ENCODE measurements at places on chromosomes 5 and 9. TPM values are rescaled to one million over a fixed set of nuclear protein-coding genes. Genes with fewer than 3 reads are reported as not detected.

Gene IFNA21
- total RNA-seq = not detected

- H3K4me3 ChIP-seq = no peak overlapping the region
- DNase-seq = no peak
- H3K4me1 ChIP-seq = no peaks in the 10 kb centered on the region
- peaks cover 2% of the 10 kb centered on the region for H3K27me3 ChIP-seq
- no peak overlapping the region for H3K27ac ChIP-seq
- no peaks in the 10 kb centered on the region for H3K36me3 ChIP-seq
Measured at GRCh38 chr5:3299441-3299840, 296.2 kb upstream of the IRX1 start.

DNA sequence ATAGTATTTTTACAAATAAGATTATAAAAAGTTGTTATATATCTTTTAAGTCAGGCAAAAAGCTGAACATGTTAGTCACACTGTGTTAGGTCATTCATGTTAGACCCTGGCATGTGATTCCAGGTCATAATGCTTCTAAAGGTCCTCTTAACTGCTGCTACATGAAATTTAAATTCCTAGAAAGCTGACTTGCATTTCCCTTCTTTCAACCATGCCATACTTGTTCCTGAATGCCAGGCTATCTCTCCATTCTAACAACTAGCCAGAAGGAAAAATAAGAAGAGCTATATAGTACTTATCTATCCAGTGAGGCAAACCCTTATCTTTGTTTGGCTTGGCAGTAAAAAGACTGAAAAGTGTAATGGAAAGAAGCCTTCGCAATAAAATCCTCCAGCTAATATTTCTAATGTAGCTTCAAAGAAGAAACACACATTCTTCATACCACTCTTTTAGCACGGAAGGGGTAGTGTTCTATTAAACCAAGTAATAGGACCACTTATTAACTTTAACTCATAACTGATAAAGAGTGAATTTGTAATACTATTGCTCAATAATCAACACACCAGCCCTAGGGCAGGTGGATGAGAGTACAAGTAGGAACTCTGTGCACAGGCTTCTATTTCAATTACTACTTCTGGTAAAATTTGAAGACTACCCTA is 310.2 kb downstream of the PDE4D start:
- H3K4me3 ChIP-seq = no peak overlapping the region
- no peak overlapping the region for H3K27ac ChIP-seq
- no peaks in the 10 kb centered on the region for H3K4me1 ChIP-seq
- peaks cover 32% of the 10 kb centered on the region for H3K27me3 ChIP-seq
- H3K36me3 ChIP-seq = no peaks in the 10 kb centered on the region
- DNase-seq = no peak

Gene GABRA1
- total RNA-seq = not detected

DNA sequence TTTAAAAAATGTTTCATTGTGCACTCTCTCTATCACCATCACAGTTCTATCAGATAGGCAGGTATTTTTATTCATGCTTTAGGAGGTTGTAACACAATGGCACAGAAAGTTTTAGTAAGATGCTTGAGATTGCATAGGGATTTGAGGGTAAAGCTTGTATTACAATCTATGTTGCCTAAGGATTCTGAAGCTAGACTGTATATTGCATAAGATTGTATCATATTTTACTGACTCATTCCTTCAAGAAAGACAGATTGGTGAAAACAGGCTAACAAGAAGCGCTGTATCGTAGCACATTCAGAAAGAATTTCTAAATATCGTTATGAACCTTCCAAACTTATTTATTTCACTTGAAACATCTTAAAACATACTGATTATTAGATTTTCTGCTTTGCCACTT is 577.7 kb downstream of the EBF1 start:
- H3K4me3 ChIP-seq = no peak overlapping the region
- H3K4me1 ChIP-seq = no peaks in the 10 kb centered on the region
- H3K27me3 ChIP-seq = no peaks in the 10 kb centered on the region
- no peaks in the 10 kb centered on the region for H3K36me3 ChIP-seq

DNA sequence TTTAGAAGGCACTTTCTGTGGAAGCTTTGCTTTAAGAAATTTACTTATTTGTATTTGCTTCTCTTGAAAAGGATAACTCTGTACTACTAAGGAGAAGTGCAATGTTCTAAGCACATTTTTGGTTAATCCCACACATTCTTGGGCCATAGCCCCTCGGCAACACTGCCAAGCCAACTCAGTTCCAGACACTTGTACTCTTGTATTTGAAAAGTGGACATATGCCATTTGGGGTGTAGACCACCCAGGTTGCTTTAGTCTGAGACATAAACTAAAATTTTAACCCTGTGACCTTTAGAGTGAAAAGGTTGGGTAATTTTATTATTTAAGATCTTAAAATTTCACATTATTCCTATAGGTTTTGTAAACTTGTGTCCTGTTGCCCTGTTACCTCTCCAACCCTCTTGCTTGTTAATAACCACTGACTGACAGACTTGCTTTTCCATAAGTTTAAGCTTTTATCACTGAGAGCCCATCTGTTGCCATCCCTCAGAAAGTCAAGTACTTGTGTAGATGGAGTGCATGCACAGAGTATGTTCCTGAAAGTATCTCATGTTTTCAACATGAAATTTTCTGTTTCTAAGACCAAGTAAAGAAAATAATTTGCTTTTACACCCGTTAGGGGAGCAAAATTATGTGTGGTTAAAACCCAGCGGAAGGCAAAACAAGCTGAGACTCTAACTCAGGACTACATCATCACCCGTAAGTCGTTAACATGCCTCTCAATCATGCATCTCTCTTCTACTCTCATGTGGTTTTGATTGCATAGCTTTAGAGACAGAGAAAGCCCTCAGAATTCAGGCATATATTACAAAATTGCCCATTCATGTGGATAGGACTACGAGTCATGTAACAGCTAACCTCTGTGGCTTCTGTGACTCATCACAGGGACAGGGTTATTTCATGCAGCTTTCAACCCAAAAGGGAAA is 117.3 kb downstream of the GDNF start:
- no peaks in the 10 kb centered on the region for H3K27me3 ChIP-seq
- peak overlapping the region; percentile 81 for H3K27ac ChIP-seq

DNA sequence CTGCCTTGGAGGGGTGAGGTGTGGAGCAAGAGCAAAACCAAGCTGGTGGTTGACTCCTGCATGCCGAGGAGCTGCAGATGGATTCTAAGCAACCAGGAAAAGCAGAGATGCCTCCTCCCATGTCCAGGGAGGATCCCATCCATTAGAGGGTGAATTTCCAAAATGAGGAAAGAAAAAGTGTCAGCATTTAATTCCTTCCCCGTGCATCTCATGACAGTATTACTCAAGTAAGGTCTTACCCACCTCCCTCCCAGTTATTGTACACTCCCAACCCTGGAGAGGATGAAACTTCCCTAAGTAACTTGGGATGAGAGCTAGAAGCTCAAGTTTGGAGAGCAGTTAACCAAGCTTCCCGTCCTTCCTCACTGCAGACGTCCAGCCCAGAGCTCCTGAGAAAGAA is 19.9 kb downstream of the C9orf152 start:
- H3K4me1 ChIP-seq = peaks cover 3% of the 10 kb centered on the region
- peaks cover 2% of the 10 kb centered on the region for H3K27me3 ChIP-seq
- DNase-seq = no peak
- no peak overlapping the region for H3K27ac ChIP-seq
- no peak overlapping the region for H3K4me3 ChIP-seq

Gene FST
- total RNA-seq = 0.28 TPM

Gene TARS1
- 165 TPM for total RNA-seq

Gene DMRTA1
- total RNA-seq = not detected

DNA sequence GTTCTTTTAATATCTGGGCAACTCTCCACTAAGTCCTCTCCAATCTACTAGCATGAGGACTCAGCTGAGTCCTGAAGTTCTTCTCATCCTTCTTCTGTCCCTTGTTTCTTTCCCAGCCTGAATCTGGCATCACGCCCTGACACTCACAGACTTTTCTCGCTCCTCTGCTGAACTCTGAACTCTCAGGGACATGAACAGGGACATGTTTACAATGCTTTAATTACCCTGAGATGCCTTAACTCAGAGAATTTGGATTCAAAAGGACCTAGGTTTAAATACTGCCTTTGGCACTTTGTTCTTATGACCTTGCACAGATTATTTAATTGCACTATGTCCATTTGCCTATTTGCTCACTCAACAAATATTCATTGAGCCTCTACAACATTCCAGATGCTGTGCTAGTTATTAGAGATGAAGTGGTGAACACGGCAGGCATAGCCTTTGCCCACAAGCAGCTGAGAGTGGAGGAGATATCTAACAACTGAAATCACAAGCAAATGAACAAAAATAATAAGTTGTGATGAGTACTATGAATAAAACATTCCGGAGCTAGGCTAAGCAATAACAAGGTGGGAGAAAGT is 106.0 kb downstream of the ADRB2 start:
- H3K27me3 ChIP-seq = peaks cover 8% of the 10 kb centered on the region
- no peak overlapping the region for H3K4me3 ChIP-seq
- no peaks in the 10 kb centered on the region for H3K36me3 ChIP-seq
- no peak for DNase-seq

Gene SLC1A3
- 1.9 TPM for total RNA-seq

DNA sequence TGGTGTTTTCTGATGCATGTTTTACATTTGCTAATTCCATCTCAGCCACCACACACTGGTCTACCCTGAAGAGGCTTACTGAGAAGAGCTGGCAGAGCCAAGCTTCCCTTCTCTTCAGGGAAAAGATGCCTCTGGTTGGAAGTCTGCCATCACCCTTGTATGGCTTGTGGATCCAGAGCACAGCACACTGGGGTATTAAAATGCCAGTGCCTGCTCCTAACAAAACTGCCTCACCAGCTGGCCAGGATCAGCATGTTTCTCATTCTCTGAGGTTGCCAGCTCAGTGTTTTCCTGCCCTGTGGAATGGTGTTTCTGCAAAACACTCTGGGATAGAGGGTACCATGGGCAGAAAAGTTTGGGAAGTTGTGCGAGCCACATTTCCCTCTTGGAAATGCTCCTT is 31.6 kb upstream of the ZNF618 start:
- H3K27me3 ChIP-seq = peaks cover 17% of the 10 kb centered on the region
- no peaks in the 10 kb centered on the region for H3K36me3 ChIP-seq
- no peak overlapping the region for H3K4me3 ChIP-seq
- no peaks in the 10 kb centered on the region for H3K4me1 ChIP-seq
- DNase-seq = no peak
- no peak overlapping the region for H3K27ac ChIP-seq

GRCh38 chr9:33860200-33860871 is 43.4 kb downstream of the UBE2R2 start:
- no peak for DNase-seq
- H3K36me3 ChIP-seq = peaks cover 11% of the 10 kb centered on the region
- no peak overlapping the region for H3K27ac ChIP-seq

GRCh38 chr5:158406884-158407823 is 548.2 kb upstream of the CLINT1 start:
- no peak for DNase-seq
- no peaks in the 10 kb centered on the region for H3K36me3 ChIP-seq
- H3K27me3 ChIP-seq = peaks cover 2% of the 10 kb centered on the region
- no peak overlapping the region for H3K27ac ChIP-seq
- no peak overlapping the region for H3K4me3 ChIP-seq

GRCh38 chr9:8014997-8015682 is 215.6 kb upstream of the DMAC1 start:
- DNase-seq = no peak
- no peak overlapping the region for H3K27ac ChIP-seq
- no peak overlapping the region for H3K4me3 ChIP-seq
- H3K27me3 ChIP-seq = no peaks in the 10 kb centered on the region

- H3K27ac ChIP-seq = no peak overlapping the region
- no peak overlapping the region for H3K4me3 ChIP-seq
- peaks cover 3% of the 10 kb centered on the region for H3K36me3 ChIP-seq
Measured at GRCh38 chr9:128304971-128305288, 17.3 kb downstream of the TRUB2 start.

- H3K27ac ChIP-seq = no peak overlapping the region
- H3K27me3 ChIP-seq = peaks cover 2% of the 10 kb centered on the region
- H3K4me1 ChIP-seq = peaks cover 15% of the 10 kb centered on the region
- no peak for DNase-seq
- H3K36me3 ChIP-seq = no peaks in the 10 kb centered on the region
- H3K4me3 ChIP-seq = no peak overlapping the region
Measured at GRCh38 chr5:88833371-88834130, 49.4 kb downstream of the MEF2C start.

Gene TTC16
- 5.3 TPM for total RNA-seq

GRCh38 chr5:97242341-97242740 is 59.3 kb upstream of the RIOK2 start:
- no peak for DNase-seq
- no peaks in the 10 kb centered on the region for H3K36me3 ChIP-seq
- no peak overlapping the region for H3K27ac ChIP-seq
- no peak overlapping the region for H3K4me3 ChIP-seq
- H3K4me1 ChIP-seq = no peaks in the 10 kb centered on the region

Gene FBN2
- not detected for total RNA-seq

GRCh38 chr9:114282104-114282485 is 40.8 kb upstream of the ORM1 start:
- no peak for DNase-seq
- H3K27me3 ChIP-seq = peaks cover 2% of the 10 kb centered on the region
- H3K4me3 ChIP-seq = no peak overlapping the region
- H3K27ac ChIP-seq = no peak overlapping the region

Gene ISL1
- total RNA-seq = not detected

Gene OBP2B
- not detected for total RNA-seq

DNA sequence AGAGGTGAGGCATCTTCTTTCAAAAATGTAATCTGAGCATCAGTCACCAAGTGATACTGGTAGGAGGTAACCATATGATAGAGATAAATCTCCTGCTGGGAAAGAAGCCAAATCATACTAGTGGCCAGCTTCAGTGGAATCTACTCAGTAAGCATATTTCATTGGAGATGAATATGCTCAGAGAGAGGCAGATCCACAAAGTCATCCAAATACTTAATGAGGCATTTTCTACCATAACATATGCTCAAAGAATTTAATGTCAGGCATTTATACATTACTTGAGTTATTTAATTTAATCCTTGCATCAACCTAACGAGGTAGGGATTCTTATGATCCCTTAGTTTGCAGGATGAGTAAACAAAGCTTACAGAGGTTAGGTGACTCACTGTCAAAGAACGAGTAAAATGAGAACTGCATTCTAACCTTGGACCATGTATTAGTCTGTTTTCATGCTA is 50.9 kb upstream of the DMRTA1 start:
- H3K4me3 ChIP-seq = no peak overlapping the region
- no peaks in the 10 kb centered on the region for H3K36me3 ChIP-seq
- DNase-seq = no peak
- H3K27me3 ChIP-seq = no peaks in the 10 kb centered on the region
- no peaks in the 10 kb centered on the region for H3K4me1 ChIP-seq

GRCh38 chr5:81817086-81817485 is 66.2 kb upstream of the SSBP2 start:
- H3K27ac ChIP-seq = no peak overlapping the region
- H3K4me3 ChIP-seq = no peak overlapping the region
- DNase-seq = no peak
- no peaks in the 10 kb centered on the region for H3K27me3 ChIP-seq

- DNase-seq = no peak
- no peaks in the 10 kb centered on the region for H3K27me3 ChIP-seq
- no peaks in the 10 kb centered on the region for H3K4me1 ChIP-seq
- H3K4me3 ChIP-seq = no peak overlapping the region
- H3K27ac ChIP-seq = no peak overlapping the region
Measured at GRCh38 chr5:13133951-13134350, 810.5 kb downstream of the DNAH5 start.

Gene SLC6A18
- not detected for total RNA-seq

GRCh38 chr9:133352635-133353340 is 3.5 kb downstream of the SURF1 start:
- no peak for DNase-seq
- peaks cover 33% of the 10 kb centered on the region for H3K36me3 ChIP-seq
- peaks cover 30% of the 10 kb centered on the region for H3K4me1 ChIP-seq
- peak overlapping the region; percentile 54 for H3K27ac ChIP-seq
